ENCODE measurements at places on chromosomes 5 and 9.

DNA sequence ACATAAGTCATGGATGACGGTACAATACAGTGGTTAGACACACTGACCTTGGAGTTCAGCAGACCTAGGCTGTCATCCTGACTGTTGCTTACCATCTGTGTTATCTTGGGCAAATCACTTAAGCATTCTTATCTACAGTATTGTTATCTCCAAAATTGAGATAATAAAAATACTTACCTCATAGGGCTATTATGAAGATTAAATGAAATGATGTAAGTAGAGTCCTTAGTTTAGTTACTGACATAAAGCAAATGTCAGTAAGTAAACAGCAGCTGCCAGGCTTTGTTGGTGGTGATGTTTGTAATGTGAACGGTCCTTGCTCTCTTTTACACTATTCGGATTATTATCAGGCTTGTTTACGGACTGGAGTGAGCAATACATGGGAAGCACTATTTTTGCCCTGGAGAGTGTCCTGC, 107.3 kb upstream of the DPYSL3 start:
- no peaks in the 10 kb centered on the region for H3K36me3 ChIP-seq
- DNase-seq: no peak
- H3K27me3 ChIP-seq: no peaks in the 10 kb centered on the region
- H3K27ac ChIP-seq: no peak overlapping the region

DNA sequence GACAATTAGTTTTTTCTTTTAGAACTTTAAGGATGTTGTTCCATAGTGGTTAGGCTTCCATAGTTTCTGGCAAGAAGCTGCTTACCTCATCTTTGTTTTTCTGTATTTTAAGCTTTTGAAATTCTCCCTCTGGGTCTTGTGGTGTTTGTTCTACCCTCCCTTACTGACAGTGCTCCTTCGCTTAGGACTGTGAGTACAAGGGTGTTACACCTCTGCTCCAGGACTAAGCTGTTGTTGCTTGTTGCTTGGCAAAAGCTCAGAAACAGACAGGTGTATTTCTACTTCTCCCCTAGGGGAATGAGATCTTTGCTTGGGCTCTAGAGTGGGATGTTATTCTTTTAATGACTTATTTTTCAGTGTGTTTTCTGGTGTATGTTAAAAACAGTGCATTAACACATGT, 225.2 kb downstream of the WDR70 start:
- peaks cover 15% of the 10 kb centered on the region for H3K36me3 ChIP-seq
- H3K4me3 ChIP-seq: no peak overlapping the region
- H3K27me3 ChIP-seq: no peaks in the 10 kb centered on the region
- H3K27ac ChIP-seq: no peak overlapping the region
- no peaks in the 10 kb centered on the region for H3K4me1 ChIP-seq

- H3K27ac ChIP-seq: peak overlapping the region; percentile 25
- H3K27me3 ChIP-seq: peaks cover 10% of the 10 kb centered on the region
- no peak for DNase-seq
- H3K4me1 ChIP-seq: peaks cover 3% of the 10 kb centered on the region
- H3K4me3 ChIP-seq: no peak overlapping the region
These were observed 63.5 kb downstream of the C9orf50 start for GRCh38 chr9:129557192-129558036.

- no peak overlapping the region for H3K27ac ChIP-seq
- no peaks in the 10 kb centered on the region for H3K4me1 ChIP-seq
- H3K27me3 ChIP-seq: no peaks in the 10 kb centered on the region
- no peak overlapping the region for H3K4me3 ChIP-seq
- no peak for DNase-seq
These were observed 244.1 kb downstream of the ELAVL2 start for GRCh38 chr9:23581931-23582330.

DNA sequence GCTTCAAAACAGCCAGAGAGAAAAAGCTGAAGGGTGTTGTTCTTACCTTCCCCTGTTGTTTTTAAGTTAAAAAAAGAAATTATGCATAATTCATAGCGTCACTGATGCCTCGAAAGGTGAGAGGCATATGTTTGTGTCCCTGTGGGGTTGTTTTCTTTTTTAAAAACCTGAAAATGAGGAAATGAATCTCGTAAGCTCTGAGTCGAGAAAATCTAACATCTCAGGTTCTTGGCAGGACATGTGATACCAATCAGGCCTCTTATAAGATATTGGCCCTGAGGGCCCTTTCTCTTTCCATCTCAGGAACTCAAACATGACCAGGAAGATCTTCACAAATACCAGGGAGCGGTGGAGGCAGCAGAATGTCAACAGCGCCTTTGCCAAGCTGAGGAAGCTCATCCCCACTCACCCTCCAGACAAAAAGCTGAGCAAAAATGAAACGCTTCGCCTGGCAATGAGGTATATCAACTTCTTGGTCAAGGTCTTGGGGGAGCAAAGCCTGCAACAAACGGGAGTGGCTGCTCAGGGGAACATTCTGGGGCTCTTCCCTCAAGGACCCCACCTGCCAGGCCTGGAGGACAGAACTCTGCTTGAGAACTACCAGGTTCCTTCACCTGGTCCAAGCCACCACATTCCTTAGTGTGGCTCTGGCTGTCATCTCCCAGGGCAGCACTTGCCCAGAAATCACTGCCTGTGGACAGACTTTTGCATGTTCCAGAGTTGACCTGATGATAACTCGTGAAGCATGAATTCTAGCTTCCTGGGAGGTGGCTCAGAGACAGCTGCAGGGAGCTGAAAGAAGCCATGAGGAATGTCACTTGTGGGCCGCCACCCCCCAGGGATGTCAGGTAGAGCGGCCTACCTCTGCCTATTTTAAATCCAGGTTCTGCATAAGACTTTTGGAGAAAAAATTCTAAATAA, at the start of gene TAL2:
TAL2 (plus strand) TSS at position 274 of the 921 bp plus-strand sequence; CDS start at position 314, 40 bp downstream.
- H3K27ac ChIP-seq: no peak within 1 kb of the TSS
- peaks cover 15% of the 10 kb centered on the region for H3K27me3 ChIP-seq
- H3K4me1 ChIP-seq: no peaks in the 10 kb centered on the region
- H3K36me3 ChIP-seq: no peaks in the 10 kb centered on the region
- no peak for DNase-seq
- no peak within 1 kb of the TSS for H3K4me3 ChIP-seq

- no peaks in the 10 kb centered on the region for H3K36me3 ChIP-seq
- peaks cover 9% of the 10 kb centered on the region for H3K27me3 ChIP-seq
- peaks cover 23% of the 10 kb centered on the region for H3K4me1 ChIP-seq
These were observed 91.0 kb upstream of the GNAQ start for GRCh38 chr9:78122631-78123030.

DNA sequence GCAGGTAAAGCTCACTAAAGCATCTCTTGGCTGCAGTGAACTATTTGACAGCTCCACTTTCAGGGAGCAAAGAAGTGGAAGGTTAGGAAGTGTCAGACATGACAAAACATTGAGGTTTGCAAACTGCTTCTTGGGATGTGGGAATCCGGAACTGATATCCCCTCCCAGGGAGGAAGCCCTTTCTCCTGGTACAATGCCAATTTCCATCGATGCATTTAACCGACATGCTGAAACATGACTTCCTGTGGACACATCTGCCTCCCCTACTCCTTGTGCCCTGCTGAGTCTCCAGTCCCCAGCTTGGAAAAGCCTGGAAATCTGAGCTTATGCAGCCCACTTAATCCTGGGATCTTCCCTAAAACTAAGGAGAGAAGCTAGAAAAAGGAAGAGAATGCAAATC, 323.1 kb upstream of the DAP start:
- H3K36me3 ChIP-seq: no peaks in the 10 kb centered on the region
- H3K27me3 ChIP-seq: peaks cover 3% of the 10 kb centered on the region
- no peak for DNase-seq
- H3K4me3 ChIP-seq: no peak overlapping the region
- no peaks in the 10 kb centered on the region for H3K4me1 ChIP-seq

DNA sequence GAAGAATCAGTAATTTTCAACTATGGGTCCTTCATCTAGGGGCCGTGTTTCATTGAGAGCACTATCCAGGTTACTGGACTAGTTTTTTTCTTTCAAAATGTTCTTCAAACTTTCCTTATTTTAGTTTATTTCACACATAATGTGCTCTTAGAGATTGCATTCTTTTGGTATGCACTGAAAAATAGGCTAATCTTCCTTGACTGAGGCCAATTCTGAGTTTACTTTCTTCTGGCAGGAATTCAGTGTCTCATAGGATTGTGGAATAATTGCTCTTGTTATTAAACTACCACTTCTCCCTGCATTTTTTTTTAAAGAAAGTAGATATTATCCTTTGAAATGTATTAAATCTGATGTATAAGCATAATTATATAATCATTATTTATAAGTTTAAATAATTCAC, 624.5 kb downstream of the RAB3C start:
- DNase-seq: no peak
- H3K4me1 ChIP-seq: no peaks in the 10 kb centered on the region
- H3K27ac ChIP-seq: no peak overlapping the region
- no peak overlapping the region for H3K4me3 ChIP-seq
- H3K36me3 ChIP-seq: no peaks in the 10 kb centered on the region

DNA sequence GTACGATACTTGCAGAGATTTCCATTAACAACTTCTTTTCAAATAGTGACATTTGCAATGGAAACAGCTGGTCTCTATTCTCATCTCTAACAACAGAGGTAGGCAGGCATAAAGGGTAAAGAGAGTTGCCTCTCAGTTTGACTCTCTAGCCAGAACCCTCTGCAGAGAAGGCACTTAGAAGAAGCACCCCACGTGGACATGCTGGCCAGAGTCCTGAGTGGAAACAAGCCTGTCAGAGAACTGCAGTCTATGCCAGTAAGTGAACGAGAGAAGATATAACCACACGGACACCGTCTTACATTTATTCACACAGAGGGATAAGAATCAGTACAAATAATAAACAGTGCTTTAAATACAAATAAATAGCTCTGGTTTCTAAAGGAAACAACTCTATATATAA, 11.0 kb upstream of the LHX6 start:
- no peak for DNase-seq
- no peak overlapping the region for H3K27ac ChIP-seq
- peaks cover 32% of the 10 kb centered on the region for H3K36me3 ChIP-seq
- no peak overlapping the region for H3K4me3 ChIP-seq

DNA sequence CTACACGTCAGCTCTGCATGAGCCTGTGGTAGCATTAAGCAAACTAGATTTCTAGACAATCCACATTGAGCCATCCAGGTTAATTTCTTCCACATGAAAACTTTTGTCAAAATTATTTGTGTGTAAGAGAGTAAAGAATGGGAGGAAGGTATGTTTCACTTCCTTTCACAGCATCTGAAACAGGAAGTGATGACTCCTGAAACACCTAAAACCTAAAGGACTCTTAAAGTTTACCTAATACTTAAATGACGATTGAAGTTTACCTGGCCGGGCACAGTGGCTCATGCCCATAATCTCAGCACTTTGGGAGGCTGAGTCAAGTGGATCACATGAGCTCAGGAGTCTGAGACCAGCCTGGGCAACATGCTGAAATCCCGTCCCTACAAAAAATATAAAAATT, 223.8 kb downstream of the CEMIP2 start:
- no peak overlapping the region for H3K27ac ChIP-seq
- DNase-seq: no peak
- H3K4me1 ChIP-seq: no peaks in the 10 kb centered on the region
- no peaks in the 10 kb centered on the region for H3K36me3 ChIP-seq
- H3K4me3 ChIP-seq: no peak overlapping the region
- peaks cover 19% of the 10 kb centered on the region for H3K27me3 ChIP-seq

- H3K36me3 ChIP-seq: no peaks in the 10 kb centered on the region
- no peak overlapping the region for H3K27ac ChIP-seq
- H3K4me1 ChIP-seq: no peaks in the 10 kb centered on the region
- H3K4me3 ChIP-seq: no peak overlapping the region
These were observed 619.4 kb upstream of the KLF4 start for GRCh38 chr9:108108852-108109448.

GRCh38 chr5:177410575-177410974, 1.2 kb upstream of the F12 start:
- peak overlapping the region; percentile 47 for H3K27ac ChIP-seq
- no peak for DNase-seq
- H3K36me3 ChIP-seq: no peaks in the 10 kb centered on the region
- peaks cover 60% of the 10 kb centered on the region for H3K4me1 ChIP-seq

GRCh38 chr5:35198075-35198474, 32.2 kb downstream of the PRLR start:
- H3K4me3 ChIP-seq: no peak overlapping the region
- H3K36me3 ChIP-seq: no peaks in the 10 kb centered on the region
- H3K27me3 ChIP-seq: peaks cover 19% of the 10 kb centered on the region

DNA sequence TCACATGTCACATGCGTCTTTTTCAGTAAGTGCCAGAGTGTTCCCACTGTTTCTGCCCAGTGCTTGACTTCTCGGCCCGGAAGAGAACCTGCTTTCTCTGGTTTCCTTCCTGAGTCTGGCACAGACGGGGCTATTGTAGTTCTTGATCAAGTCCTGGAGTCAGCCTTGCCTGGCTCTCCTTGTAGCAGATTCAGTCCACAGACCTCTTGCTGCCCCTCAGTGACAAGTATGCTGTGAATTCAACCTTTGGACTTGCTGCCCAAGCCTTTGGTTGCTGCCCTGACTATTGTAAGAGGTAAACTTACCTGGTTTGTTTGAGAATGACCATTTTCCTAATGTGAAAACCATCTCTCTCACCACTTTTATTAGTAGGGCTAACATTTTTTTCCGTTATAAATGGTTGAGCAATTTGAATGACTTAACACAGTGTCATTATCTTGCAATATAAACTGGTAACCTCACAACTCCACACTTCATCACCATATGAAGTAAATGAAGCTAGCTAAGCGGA, 24.7 kb downstream of the ZBTB34 start:
- no peak overlapping the region for H3K4me3 ChIP-seq
- H3K36me3 ChIP-seq: peaks cover 14% of the 10 kb centered on the region
- DNase-seq: no peak
- H3K4me1 ChIP-seq: no peaks in the 10 kb centered on the region
- no peak overlapping the region for H3K27ac ChIP-seq

GRCh38 chr5:35777358-35778087, 79.2 kb upstream of the IL7R start:
- H3K4me1 ChIP-seq: peaks cover 47% of the 10 kb centered on the region
- H3K36me3 ChIP-seq: no peaks in the 10 kb centered on the region
- H3K27me3 ChIP-seq: no peaks in the 10 kb centered on the region
- peak overlapping the region; percentile 45 for H3K27ac ChIP-seq
- DNase-seq: peak; percentile 86
- no peak overlapping the region for H3K4me3 ChIP-seq

DNA sequence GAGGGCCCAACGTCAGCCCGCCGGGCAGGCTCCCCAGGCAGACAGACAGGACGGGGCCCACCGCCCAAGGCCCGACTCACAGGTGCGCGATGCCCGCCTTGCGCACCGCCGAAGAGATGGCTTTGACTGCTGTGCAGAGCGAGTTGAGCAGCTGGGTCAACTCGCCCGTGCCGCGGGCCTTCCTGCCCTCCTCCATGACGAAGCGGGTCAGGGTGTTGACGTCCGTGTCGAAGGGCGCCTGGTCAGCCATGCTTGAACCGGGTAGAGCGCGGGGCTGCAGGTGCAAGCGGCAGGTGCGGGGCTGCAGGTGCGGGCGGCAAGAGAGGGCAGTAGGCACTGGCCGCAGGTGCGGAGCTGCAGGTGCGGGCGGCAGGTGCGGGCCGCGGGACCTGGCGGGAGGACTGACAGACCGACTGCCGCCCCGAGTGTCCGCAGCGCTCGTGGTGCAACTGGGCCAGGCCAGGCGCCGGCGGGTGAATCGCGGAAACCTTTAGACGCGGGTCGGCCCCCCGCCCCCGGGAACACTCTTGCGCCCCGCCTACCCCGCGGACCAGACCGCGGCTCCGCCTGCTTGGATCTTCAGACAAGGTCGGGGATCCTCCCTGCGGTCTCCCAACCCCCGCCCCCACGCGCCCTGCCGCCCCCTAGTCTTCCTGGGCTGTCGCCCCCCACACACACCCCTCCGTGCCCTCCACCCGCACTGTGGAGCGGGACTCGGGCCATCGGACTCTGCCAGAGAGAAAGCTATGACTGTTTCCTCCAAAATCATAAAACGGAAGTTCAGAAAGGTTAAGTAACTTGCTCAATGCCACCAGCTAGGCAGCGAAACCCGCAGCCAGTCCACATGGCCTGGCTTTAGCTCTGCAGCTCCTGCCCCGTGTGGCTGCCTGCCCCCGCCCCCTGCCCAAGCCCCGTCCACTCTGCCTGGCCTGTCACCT, at the start of gene FBP1:
FBP1 (minus strand) TSS at position 458 of the 938 bp plus-strand sequence; CDS start at position 250, 208 bp downstream.
- peak; percentile 54 for DNase-seq
- H3K4me3 ChIP-seq: peak within 1 kb of the TSS; percentile 84
- peak within 1 kb of the TSS; percentile 75 for H3K27ac ChIP-seq
- peaks cover 34% of the 10 kb centered on the region for H3K27me3 ChIP-seq
- H3K36me3 ChIP-seq: no peaks in the 10 kb centered on the region
- peaks cover 17% of the 10 kb centered on the region for H3K4me1 ChIP-seq
